ENCODE measurements at places on chromosomes 7 and 10.

DNA sequence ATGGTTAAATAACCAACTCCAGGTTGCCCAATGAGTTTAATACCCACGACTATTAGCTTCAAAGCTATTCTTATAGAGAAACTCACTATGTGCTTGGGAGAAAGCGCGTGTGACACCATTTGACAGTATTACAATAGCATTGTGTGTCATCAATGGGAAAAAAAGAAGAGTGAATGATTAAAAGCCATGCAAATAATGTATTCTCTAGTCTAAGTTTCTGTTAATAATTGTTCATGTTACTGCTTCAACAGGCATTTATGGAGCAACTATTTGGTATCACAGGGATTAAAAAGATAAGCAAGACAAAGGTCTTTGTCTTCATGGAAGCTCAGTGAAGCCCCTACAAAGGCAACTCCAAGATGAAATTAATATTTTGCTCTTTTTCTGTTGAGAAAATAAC lies 47.2 kb downstream of the CAV1 start:
- DNase-seq = no peak

- no peak for DNase-seq
Measured at GRCh38 chr7:42156291-42156865, 80.6 kb downstream of the GLI3 start.

- no peak for DNase-seq
Measured at GRCh38 chr10:86755454-86755739, 1.0 kb upstream of the BMPR1A start.

GRCh38 chr10:97737770-97738265 lies 890 bp downstream of the ZFYVE27 start:
- DNase-seq = peak; percentile 63

GRCh38 chr7:81120803-81121202 lies 202.0 kb upstream of the SEMA3C start:
- DNase-seq = no peak

DNA sequence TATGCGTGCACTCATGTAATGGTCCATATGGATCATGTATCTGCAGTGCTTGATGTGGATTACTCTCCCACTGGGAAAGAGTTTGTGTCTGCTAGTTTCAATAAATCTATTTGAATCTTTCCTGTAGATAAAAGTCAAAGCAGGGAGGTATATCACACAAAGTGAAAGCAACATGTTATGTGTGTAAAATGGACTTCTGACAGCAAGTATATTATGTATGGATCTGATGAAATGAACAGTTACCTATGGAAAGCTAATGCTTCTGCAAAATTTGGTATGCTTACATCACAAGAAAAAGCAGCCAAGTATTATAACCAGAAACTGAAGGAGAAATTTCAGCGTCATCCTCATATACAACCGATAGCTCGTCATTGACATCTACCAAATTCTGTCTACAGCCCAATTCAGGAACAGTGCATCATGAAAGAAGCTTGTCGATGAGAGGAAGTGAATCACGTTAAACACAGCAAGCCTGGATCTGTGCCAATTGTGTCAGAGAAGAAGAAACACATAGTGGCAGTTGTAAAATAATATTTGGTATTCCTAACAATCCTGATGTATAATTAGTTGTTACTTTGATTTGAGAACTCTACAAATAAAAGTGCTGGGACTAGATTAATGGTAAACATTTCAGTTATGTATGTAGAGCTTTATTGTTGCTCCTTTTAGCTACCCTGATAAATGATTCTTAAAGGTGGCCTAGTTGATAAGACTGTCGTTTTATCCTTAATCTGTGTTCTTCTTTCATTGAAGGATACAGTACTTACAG lies 14.2 kb upstream of the SYPL1 start:
- DNase-seq = peak; percentile 75

- peak; percentile 14 for DNase-seq
Measured at GRCh38 chr7:113370910-113371309, 252.6 kb upstream of the SMIM30 start.

- no peak for DNase-seq
Measured at GRCh38 chr7:95925236-95925635, 152.9 kb downstream of the DYNC1I1 start.

DNA sequence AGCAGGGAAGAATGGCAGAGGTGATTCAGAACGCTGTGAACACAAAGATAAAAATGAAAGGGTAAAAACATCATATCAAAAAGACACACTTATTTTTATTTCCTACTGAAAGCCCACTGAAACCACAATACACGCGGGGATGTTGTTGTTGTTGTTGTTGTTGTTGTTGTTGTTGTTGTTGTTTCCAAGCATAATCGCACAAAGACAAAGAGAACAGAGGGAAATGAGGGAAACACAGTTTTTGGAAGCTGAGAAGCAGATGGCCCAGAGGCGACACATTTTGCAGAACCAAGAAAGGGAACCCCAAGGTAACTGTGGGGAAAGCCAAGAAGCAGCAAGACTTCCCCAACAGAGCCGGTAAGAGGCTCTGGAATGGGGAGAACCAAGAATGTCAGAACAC lies 113.9 kb downstream of the PARD3 start:
- DNase-seq = no peak

DNA sequence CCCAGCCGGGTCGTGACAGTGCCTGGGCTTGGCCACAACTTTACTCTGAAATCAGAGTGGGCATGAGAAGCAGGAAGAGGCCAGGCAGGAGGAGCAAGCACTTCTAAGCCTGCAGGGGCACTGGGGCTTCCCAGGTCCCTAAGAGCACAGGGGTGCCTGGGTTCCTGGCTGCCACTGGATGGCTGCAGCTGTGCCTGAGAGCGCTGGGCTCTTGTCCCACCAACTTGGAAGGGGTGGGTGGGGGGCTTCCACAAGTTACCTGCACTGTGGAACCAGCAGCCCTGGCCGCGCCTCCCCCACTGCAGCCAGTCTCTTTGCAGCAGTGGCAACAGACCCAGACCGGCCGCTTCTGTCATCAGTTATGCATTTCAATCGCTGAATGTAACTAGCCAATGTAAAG lies 434.7 kb upstream of the GRM3 start:
- no peak for DNase-seq

DNA sequence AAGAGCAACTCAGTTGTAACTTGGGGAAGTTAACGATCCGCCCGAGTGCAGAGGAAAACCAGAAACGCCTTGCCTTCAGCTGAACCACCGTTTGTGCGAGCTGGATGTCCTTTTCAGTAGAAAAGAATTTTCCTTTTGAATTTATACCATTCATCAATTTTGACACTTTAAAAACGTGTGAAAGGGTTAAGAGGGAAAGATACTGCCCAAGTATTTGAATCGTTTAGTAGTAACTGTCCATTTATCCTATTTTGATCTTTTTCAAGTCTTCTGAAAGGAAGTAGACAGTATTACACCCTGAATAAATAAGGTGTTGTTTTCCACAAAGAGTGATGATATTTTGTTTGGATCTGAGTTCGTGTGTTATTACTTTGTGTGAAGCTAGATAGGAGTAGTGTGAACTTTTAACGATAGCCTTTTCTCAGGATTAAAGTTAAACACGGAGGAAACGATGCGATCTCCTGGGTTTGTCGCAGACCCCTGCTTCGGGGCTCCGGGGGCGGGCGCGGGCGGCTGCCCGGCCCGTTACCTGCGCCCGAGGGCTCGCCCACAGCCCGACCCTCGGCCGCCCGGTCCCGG lies 830 bp upstream of the BMI1 start:
- DNase-seq = peak; percentile 17

DNA sequence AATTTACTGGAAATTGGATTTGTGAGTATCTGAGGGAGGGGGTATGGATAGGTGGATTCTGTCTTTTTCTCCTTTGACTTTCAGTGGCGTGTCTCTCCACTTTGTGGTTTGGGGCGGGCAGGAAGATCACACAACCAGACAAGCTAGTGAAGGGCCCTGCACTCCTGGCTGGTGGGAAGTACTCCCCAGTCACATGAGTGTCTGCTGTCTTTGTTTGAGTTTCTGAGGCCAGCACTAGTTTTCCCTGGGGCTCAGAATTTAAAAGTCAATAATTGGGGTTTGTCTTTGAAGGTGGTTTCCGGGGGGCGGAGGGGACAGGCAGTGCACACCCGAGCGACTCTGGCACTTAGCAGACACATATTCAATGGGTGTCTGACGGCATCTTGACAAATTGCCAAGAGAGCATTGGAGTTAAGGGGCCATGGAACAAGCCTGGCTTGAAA lies 120.1 kb downstream of the WDFY4 start:
- DNase-seq = no peak

DNA sequence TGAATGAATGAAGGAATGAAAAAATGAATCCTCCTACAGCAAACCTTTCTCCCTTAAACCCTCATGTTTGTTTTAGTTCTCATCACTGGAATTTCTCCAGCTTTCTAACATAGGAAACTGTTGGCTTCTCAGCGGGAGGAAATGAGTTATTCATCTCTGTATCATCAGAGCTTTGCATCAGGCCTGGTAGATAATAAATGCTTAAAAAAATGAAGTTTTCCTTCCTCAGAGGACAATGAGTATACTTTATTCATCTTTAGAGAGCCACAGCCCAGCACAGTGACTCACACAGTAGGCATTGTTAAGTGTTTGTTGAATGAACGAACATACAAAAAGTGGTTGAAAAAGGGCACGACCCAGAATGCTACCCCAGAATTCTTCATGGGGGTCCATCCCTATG lies 62.6 kb downstream of the COL13A1 start:
- DNase-seq = peak; percentile 91

- no peak for DNase-seq
Measured at GRCh38 chr7:30087371-30087770, 47.4 kb upstream of the MTURN start.

- no peak for DNase-seq
Measured at GRCh38 chr7:78226059-78226719, 427.6 kb downstream of the PHTF2 start.

DNA sequence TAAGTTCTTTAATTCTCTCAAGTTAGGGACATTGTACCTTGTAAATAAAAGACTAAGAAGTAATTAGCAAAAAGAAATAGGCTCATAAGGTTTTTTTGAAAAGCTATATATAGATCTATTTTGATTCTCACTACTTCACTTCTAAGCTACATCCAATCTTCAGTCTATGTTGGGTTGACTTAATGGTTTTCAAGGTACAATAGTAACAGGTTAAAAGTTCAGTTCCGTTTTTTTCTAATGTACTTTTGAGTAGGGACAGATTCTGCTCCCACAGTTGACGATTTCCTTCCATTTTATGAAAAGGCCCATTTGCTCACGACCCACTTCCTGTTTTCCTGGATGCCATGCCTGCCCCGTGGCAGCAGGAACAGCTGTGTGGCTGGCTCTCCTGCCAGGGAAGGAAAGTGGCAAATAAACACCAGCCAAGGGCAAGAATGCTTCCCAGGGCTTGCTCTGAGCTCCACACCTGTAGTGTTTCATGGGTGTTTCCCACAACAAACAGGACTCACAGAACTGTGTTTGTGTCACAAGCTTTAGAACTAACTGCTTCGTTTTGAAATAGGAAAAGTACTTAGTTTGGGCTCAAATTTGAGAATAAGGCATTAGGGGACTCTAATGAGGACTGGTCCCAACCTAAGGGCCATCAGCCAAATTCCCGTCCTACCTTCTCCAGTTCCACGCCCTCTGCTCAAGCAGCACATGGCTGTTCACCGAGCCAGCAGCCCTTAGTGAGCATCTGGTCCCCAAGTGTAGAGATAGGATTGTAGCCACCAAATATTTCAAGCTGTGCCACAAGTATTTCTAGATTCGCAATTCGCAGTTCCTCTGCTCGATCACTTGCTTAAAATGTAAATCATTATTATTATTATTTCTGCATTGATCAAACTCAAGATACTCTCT lies 240.7 kb downstream of the COBL start:
- no peak for DNase-seq

DNA sequence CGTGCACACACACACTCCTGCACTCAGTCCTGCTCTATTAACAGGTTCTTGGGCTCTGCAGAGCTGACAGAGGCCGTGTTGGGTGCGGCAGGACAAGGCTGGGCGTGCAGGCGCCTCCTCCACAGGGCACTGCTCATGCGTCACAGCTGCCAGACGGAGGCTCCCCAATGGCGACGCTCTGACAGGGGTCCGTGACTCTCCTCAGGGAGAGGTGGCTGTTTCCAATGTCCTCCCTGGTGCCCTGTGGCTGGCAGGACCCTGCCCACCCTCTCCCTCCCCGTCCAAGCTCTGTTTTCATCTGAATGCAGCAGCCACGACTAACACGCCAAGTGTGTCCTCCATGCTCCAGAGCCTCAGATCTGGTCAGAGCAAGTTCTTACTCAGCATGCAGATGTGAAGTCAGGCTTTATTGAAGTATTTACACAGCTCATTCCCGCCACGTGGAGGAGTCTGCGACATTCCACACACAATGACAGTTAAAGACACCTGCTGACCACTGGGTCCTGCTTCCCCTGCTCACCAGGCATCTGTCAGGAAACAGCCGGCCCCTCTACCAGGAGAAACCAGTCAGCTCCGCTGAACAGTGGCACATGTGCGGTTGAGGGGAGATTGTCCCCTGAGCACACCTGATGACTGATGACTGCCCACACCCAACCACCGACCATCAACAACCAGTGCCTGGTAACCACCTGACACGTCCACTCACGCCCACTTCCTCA lies 116.7 kb downstream of the VIPR2 start:
- no peak for DNase-seq

- DNase-seq = peak; percentile 20
Measured at GRCh38 chr7:7228472-7228871, 46.1 kb downstream of the C1GALT1 start.

DNA sequence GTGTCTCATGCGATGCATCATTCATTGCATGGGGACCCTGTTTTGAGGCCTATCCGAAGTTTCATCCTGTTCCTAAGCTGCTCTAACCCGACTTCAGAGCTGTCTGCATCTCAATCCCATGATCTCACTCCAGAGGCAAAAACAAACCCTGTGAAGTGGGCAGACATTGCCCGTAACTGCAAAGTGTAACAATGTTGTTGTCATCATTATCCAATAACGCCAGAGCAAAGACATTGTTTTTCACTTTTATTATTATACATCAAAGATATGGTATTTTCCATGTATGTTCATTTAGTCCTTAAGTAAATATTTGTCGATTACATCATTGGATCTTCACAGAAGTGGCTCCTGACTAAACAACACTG lies 246.7 kb downstream of the KLF6 start:
- peak; percentile 66 for DNase-seq

DNA sequence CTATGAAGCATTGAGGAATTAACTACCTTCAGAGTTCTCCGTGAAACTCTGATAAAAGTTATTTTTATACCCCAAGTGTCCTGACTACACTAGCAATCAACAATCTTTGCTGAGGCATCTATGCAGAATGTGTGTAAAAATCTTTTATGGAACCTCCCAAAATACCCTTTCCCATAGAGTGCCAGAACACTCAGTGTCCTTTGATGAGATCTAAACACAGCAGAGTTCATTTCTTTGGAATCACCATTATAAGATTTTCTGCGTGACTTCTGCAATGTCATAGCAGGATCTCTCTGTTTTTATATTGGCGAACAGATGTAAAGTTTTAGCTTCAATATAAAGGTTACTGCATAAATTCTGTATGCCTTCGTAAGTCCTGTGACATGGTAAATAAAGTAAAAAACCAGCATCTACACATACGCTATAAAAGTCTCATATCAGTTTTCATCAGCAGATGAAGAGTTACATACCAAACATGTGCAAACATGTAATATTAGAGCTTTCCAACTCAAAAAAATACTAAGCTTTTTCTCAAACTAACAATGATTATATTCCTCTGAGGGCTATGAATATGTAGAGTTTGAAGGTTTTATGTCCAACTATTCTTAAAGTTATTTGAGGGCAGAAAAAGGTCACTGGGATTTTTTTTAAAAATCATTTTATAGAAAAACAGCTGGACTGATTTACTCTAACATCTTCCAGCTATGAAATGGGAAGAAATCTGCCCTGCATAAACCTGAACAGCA lies 67.2 kb downstream of the SKIDA1 start:
- no peak for DNase-seq
